NCI-H1417 treated with DMSO at 0.1 percent for 48 hours (cell line): ENCODE measurements at places on chromosomes 13 and 19.
A peak's percentile ranks its signal among the peaks of the same experiment; 100 is the strongest.

- no peak for DNase-seq
Measured at GRCh38 chr13:102128216-102128810, 273.5 kb downstream of the FGF14 start.

DNA sequence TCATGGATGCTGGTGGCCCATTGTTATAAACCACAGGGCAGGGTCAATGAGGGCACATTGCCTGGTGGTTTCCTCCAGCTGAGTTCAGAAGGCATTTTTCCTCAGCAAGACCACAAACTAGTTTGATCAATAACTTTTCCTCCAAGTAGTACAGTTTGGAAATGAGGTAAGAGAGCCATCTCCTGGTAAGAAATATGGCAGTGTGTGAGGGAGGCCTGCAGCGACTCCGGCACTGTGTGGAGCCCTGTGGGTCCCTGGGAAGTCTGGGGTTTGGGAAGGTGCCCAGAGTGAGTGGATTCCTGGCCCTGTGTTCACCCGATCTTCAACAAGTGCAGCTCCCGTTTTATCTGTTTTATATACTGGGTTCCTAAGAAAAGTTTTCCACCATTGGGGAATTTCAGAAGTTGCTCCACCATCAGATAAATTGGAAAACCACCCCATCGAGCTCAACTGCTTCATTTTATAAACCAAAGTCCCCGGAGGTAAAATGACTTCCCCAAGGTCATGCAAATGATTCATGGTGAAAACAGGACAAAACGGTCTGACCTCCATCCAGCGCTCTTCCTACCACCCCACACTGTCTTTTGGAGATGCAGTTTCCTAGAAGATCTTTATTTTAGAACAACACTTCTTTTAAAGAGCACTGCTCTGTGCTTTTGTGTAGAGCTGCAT, 148.4 kb downstream of the KATNAL1 start:
- DNase-seq, result no peak

DNA sequence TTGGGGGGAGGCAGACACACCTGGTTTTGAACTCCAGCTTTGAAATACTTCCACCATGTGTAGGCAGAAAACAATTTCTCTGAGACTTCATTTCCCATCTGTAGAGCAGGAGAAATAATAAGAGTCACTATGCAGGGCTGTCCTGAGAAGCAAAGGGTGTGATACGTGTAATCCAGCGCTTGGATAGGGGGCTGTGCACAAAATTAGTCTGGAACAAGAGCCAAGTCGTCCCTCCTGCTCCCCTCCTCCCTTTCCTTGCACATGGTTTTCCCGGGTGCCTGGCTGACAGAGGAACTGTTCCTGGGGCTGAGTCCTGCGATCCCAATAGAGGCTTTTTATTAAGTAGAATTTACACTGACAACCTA, 29.6 kb upstream of the UBE2L5 start:
- DNase-seq, result no peak

GRCh38 chr13:33174931-33175330, 110.6 kb downstream of the STARD13 start:
- DNase-seq, result no peak

DNA sequence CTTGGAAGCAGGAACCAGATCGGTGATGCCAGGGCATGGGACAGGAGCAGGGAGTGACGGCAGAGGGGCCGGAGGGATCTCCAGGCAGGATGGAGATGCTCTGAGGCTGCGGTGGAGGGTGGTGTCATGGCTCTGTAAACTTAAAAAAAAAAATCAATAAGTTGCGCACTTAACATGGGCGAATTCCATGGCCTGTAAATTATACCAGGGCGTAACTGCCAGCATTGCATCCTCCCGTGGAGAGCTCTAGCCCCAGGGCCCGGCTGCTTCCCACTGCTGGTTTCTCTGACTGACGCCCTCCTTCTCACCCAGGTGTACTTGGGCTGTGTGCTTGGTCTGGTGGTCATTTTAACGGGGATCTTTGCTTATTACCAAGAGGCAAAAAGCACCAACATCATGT, 8.7 kb downstream of the ATP12A start:
- no peak for DNase-seq

GRCh38 chr13:37944869-37945442, 75.4 kb upstream of the TRPC4 start:
- DNase-seq, result no peak

DNA sequence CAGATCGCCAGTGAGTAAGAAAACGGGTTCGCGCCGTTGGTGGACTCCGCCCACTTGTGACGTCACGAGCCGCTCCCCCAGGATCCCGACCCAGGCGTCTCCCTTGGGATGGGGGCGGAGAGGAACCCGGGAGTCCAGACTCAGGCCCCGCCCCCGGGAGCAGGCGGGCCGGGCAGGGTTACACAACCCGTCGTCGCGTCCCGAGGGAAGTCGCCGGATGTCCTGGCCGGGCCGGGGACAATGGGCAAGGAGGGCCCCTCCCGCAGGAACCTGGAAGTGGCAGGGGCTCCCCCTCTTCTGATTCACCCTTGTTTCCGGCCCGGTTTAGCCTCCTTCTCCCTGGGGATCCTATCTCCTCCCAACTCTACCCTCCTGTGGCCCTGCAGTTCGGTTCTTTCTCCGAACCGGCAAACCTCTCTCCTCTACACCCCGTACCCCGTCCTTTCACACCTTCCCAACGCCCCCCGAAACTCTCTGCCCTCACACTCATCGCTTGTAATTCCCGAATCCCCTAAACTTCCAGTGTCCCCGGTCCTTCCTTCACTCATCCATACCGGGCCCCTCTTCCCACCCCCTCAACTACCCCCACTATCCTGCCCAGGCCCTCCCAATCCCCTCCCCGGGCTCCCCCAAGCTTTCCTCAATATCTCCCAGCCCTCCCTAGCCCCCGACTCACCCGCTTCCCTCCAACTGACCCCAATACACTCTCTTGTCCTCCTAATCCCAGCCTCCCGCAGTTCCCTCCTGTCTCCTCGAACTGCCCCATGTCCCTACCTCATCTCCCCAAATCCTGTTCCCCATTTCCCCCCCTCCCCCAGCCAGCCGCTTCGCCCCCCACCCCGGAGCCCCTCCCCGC, 20.0 kb upstream of the ERCC1 start:
- DNase-seq, result no peak

GRCh38 chr13:88649855-88650254, 978.7 kb downstream of the SLITRK5 start:
- DNase-seq, result no peak

- no peak for DNase-seq
Measured at GRCh38 chr13:100315522-100315921, 226.6 kb downstream of the PCCA start.

DNA sequence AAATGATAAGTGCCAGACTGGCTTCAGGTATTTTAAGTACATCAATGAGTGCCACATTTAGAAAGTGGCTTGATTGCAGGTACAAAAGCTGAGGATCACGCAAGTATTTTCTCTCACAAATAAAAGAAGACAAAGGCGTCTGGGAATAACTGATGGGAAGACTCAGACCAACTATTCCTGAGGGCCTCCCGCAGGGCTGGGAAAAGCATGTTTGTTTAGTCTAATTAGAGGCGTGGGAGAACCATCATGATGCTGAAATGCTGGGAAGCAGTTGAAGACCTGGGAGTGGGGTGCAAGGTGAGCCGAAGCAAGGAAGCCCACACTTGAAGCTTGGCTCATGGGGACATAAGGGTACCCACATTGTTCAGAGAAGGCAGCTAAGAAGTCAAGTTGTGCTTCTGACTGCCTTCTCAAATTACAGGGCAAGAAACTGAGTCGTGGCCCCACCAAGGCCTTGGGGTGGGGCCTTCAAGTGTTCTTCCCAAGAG, 536.0 kb downstream of the MYO16 start:
- no peak for DNase-seq

DNA sequence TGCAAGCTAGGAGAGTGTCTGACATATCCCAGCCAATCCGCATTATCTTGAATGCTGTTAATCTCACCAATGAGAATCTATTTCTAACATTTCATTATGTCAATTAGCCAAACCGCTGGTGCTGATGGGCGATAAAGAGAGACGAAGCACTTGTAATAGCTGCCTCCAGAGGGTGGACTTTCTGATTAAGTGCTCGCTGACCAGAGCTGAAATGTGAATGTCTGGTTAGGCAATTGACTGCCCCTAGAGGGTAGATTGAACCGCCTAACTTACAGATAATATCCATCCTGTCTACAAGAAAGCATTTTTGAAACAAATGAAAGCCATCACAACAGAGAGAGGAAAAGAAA, 552 bp upstream of the GRWD1 start:
- DNase-seq, result peak; percentile 91

DNA sequence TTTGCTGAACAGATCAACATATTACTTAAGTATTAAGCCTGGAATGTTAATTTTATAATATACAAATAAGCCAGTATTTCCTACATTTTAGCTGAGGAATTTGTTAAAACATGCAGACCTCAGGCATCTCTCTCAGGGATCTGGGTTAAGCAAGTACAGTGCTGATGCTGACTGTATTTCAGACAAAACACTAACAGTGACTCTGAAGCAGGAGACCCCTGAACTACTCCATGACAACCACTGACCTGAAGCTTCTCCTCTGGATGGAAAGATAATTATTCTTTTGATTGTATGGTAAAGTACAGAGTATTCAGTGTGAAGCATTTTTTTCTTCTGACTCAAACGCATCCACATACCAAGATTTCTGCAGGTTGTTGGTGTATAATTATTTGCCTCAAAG, 680.8 kb downstream of the LIG4 start:
- no peak for DNase-seq

- DNase-seq, result no peak
Measured at GRCh38 chr13:109875746-109876145, 89.4 kb upstream of the IRS2 start.

- no peak for DNase-seq
Measured at GRCh38 chr19:19230999-19231398, 19.2 kb downstream of the NCAN start.

GRCh38 chr13:107482688-107483087, 732.6 kb downstream of the LIG4 start:
- no peak for DNase-seq
